T-helper 17 cell (primary cell): ENCODE measurements at places on chromosomes 11 and 22.

GRCh38 chr11:68113986-68114385, 7.2 kb downstream of the CHKA start:
- no peak for DNase-seq

DNA sequence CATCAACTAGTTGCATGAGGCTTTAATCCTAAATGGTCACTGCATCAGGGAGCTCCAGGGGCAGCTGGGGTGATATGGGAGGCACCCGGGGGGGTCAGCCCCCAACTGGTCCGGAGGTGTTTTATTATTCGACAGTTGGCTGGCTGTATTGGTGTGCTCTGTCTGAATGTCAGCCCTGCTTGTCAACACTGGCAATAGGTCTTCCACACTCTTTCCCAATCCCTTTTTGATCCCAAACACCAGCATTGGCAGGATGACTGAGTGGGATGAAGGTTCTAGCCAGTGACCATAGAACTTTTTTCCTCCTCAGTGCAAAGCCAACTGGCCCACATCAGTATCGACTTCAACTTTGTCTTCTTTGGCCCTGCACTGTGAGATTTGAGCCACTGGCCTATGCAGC, 8.9 kb upstream of the LDLRAD3 start:
- DNase-seq, result no peak

DNA sequence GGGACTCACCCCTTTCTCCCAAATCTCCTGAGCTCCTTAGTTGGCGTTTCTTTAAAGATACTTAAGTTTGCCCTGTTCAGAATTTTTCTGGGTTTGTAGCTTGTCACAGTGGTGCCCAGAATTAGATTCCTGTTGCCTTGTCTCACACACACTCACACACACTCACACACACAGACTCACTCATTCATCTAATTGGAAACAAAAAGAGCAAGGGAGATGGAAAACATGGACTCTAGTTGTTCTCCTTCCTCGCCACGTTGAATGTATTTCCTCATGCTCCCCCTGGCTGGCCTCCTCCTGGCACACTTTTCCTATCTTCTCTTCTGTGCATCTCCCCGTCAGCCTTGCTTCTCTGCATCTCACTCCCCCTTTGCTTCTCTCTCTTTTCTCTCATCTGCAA, 752.3 kb downstream of the NTM start:
- no peak for DNase-seq

DNA sequence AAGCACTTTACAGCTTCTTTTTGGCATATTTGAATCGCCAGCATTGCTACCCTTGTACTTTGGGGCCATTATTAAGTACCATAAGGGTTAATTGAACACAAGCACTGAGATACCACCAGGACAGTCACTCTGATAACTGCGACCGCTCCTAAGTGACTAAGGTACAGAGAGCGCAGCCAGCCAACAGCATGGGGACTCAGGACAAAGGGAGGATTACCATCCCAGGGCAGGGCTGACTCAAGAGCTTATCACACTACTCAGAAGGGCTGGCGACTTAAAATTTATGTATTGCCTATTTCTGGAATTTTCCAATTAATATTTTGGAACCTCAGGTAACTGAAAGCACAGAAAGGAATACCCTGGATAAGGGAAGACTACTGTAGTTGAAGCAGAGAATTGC, 479 bp downstream of the ZNF280A start:
- DNase-seq, result no peak

GRCh38 chr11:83027289-83027688, 44.4 kb downstream of the RAB30 start:
- DNase-seq, result no peak

DNA sequence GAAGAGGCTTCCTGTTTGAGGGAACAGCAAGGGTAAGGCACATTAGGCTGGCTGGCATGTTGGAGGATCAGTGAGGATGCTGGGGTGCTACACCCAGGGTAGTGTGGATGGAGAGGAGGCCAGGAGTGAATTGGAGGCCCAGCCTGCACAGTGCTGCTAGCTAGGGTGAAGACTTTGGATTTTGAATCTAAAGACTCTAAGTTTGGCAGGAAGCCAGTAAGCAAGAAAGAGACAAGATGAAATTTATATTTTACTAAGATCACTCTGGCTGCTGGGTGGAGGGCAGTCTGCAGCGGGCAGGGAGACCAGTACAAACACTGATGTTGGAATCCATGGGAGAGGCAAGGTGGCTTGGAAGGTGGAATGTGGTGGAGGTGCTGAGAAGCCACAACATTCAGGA, 43.6 kb downstream of the TSPAN18 start:
- no peak for DNase-seq

- no peak for DNase-seq
Observed at GRCh38 chr11:2713094-2713493, 13.3 kb upstream of the KCNQ1OT1 start.

DNA sequence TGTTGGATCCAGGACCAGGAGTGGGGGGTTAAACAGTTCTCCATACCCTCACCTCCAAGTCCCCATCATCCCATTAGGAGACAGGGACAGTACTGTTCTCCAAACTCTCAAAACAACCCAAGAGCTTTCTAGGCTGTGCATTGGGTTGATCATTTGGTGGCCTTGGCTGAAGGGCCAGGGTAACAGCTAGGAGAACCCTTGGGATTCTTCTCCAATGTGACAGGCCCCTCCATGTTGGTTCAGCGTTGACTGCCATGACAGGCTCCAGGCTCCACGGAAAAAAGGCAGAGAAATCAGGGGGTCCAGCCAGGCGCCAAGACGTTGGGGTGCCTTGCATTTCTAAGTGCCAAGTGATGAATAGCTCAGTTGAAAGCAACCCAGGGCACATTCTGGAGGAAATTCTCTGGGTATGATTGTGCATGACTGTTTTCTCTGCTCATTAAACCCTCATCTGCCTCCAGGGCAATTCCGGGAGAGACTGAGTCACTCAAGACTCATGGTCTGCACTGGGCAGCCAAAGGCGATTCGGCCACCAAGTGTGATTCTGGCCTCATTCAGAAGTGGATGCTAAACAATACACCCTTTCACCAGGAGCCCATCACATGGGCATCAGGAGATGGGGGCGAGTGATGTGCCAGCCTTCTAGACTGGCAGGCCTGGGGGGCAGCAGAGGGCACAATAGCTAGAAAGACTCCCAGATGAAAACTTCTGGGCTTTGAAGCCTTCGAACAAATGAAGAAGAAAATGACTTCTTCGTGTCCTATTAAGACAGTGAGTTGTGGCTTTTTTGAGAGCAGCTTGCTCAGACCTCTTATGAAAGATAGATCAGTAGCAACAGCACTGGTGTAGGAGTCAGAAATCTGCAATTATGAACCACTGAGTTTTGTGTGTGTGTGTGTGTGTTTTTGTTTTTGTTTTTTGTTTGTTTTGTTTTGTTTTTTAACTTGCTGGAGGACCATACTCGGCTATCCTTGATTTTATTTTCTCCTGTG, 27.7 kb downstream of the CD44 start:
- no peak for DNase-seq

- no peak for DNase-seq
Observed at GRCh38 chr11:134438542-134439537, 26.8 kb upstream of the B3GAT1 start.

- DNase-seq, result no peak
Observed at GRCh38 chr11:19392321-19392720, 151.6 kb upstream of the E2F8 start.

- no peak for DNase-seq
Observed at GRCh38 chr11:61056571-61056970, 45.7 kb upstream of the CD5 start.

DNA sequence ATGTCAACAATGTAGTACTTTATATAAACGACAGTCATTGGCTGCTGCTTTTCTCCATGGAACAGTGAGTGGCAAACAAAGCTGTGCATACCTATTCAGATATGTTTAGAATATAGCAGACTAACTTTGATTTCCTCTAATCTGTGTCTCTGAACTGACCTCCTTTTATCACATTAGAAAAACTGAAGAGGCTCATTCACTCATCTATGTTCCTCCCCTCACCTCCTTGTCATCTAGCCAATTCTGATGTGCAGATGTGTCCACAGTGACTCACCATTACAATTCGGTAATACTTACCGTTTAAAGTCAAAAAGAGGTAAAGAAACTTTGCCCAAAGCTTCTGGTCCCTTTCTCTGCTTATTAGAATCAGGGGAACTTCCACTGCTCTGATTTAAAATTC, 51.5 kb upstream of the RPS13 start:
- DNase-seq, result no peak

DNA sequence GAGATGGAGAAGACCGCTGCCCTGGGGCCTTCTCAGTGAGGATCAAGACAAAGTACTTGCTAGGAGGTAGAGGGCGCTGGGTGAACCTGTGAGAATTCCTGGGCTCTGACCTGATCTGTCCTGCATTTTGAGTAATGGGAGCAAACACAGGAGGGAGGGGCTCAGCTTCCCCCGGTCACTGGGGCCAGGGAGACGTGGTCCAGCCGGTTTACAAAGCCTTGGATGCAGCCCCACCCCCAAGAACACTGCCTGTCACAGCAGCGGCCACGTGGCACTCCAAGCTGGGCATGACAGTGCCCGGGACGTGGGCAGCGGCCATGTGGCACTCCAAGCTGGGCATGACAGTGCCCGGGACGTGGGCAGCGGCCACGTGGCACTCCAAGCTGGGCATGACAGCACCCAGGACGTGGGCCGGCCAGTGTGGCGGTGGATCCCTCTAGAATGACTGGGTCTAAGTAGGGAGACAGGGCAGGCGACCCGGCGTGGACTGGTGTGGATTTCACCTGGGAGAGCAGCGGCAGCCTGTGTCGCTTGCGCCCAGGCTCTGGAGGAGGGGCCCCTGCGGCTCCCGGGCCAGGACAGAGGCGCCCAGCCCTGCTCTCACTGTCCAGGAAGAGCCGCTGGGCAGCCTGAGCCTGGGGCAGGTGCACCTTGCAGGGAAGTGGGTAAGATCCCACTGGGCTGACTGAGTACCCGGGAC, 2.5 kb upstream of the TTLL8 start:
- no peak for DNase-seq

DNA sequence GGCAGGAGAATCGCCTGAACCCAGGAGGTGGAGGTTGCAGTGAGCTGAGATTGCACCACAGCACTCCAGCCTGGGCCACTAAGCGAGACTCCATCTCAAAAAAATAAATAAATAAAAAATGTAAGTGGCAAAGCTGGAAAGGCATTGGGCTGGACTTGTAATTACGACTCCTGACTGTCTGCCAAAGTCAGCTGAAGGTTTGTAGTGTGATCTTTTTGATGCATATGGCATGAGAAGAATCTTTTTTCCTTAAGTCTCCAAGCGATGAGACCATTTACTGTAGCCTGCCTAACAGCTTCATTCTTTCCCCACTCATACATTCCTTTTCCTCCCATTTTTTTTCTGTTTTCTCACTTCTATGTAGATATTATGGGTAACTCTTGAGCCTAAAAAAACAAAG, 24.8 kb downstream of the CTNND1 start:
- DNase-seq, result no peak

GRCh38 chr11:77522215-77522614, 48.3 kb upstream of the PAK1 start:
- no peak for DNase-seq

DNA sequence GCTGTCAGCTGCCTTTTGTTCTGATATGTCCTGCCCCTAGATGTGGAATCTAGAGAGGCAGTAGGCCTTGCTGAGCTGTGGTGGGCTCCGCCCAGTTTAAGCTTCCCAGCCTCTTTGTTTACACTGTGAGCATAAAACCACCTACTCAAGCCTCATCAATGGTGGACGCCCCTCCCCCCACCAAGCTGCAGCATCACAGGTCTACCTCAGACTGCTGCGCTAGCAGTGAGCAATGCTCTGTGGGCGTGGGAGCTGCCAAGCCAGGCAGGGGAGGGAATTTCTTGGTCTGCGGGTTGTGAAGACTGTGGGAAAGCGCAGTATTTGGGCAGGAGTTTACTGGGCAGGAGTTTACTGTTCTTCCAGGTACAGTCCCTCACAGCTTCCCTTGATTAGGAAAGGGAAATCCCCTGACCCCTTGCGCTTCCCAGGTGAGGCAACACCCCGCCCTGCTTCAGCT, 98.5 kb downstream of the SMCO4 start:
- peak; percentile 40 for DNase-seq

GRCh38 chr22:41021061-41021612, 70.0 kb downstream of the RBX1 start:
- no peak for DNase-seq

DNA sequence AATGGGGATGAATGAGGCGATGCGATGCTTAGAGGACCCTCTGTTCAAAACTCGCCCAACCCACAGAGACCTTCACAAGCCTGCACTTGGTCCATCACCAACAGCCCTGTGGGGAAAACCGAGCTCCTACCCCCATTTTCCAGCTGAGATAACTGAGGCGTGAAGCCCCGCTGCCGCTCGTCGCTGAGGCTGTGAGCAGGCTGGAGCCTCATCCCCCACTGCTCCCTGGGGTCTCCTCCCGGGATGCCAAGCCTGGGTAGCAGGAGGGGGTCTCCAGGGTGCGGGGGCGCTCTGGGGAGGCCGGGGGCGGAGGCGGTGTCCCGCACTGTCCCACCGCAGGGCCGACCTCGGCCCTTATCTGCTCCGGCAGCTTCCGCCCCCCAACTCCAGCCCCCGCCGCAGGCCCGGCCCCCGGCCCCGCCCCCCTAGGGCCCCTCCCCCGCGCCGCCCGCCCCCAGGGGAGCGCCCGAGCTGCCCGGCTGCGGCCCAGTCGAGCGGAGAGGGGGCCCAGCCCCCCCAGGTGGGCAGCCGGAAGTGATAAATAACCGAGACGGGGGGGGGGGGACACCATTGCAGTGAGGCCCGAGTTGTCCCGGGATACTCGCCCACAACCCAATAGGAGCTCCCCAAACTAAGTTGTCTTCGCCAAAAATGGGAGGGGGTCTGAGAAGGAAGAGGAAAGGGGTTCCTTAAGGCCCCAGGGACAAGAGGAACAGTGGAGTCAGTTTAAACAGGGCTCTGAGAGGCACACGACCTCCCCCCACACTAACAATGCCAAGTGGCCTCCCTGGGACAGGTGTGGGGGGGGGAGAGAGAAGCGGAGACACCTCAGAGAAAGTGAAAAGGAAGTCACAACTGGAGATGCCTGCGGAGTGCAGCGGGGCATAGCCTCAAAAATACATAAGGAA, 8.3 kb upstream of the SLC39A13 start:
- DNase-seq, result peak; percentile 46

- DNase-seq, result no peak
Observed at GRCh38 chr11:35407041-35407440, 12.3 kb downstream of the SLC1A2 start.

DNA sequence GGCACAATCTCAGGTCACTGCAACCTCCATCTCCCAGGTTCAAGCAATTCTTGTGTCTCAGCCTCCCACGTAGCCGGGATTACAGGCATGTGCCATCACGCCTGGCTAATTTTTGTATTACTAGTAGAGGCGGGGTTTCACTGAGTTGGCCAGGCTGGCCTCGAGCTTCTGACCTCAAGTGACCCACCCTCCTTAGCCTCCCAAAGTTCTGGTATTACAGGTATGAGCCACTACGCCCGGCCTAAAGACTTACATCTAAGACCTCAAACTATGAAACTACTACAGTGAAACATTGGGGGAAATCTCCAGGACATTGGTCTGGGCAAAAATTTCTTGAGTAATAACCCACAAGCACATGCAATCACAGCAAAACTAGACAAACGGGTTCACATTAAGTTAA, 13.8 kb upstream of the FAM181B start:
- DNase-seq, result no peak

- peak; percentile 49 for DNase-seq
Observed at GRCh38 chr22:43996170-43996980, 27.7 kb upstream of the PARVB start.

- no peak for DNase-seq
Observed at GRCh38 chr11:115530752-115531151, 26.5 kb upstream of the CADM1 start.

GRCh38 chr11:10522921-10523320, 18.1 kb downstream of the RNF141 start:
- DNase-seq, result no peak
